Activated T-cell treated with anti-CD3 and anti-CD28 coated beads for 1 hour (primary cell): ENCODE measurements at places on chromosomes 6 and 20.

GRCh38 chr6:7684076-7684475 is 41.8 kb upstream of the BMP6 start:
- DNase-seq, result no peak

GRCh38 chr6:69106511-69106910 is 471.4 kb downstream of the ADGRB3 start:
- DNase-seq, result no peak

- peak; percentile 37 for DNase-seq
Measured at GRCh38 chr20:61719691-61720347, 345.9 kb downstream of the TAF4 start.

DNA sequence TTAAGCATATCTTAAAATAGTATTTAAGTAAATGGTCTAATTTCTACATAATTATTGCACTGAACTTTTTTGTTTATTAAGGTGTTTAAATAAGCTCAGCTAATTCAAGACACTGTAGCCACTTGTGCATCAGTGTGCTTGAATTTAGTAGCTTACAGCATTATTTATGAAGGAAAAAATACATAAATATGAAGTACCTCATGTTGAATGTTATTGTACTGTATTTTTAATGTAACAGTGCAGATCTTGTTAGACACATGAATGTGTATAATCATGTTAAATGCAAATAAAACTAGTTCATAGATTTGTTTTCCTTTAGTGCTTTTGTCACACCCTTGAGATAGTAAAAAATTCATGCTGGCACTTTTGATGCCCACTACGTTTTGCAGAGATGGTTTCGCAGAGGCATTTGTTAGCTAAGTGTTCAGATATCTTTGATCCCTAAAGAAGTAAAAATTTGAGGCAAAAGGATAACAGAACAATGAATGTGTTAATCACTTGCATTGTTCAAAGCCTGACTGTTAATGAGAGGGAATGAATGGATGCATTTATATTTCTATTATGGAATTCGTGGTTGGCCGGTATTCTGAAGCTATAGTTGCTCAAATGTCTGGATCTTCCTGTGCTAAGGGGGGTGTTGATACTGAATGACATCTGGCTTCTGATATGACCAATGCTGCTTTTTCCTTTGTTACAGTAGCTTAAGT is 8.8 kb downstream of the BTBD3 start:
- DNase-seq, result no peak

GRCh38 chr6:7959453-7959852 is 48.9 kb upstream of the TXNDC5 start:
- DNase-seq, result no peak

DNA sequence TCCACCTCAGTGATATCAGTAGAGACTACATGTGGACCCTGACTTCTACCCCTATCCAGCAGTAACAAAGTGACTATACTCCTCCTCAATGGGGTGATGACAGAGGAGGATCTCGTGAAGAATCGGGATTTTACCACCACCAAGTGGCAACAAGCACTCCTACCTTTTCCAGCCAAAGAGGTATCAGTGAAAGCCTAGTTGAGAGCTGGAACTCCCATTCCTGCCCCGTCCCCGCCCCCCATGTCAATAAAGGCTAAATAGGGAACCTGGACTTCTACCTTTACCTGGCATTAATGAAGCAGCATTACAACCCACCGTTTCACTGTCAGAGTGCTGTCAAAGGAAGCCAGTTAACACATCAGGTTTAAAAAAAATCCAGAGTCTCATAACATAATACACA is 45.3 kb downstream of the RNF24 start:
- no peak for DNase-seq

DNA sequence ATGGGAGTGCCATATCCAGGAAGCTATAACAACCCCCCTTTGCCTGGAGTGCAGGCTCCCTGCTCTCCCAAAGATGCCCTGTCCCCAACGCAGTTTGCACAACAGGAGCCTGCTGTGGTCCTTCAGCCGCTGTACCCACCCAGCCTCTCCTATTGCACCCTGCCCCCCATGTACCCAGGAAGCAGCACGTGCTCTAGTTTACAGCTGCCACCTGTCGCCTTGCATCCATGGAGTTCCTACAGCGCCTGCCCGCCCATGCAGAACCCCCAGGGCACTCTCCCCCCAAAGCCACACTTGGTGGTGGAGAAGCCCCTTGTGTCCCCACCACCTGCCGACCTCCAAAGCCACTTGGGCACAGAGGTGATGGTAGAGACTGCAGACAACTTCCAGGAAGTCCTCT is 56.7 kb upstream of the TMEM181 start:
- no peak for DNase-seq

- no peak for DNase-seq
Measured at GRCh38 chr20:59055302-59055701, 12.7 kb upstream of the PRELID3B start.

DNA sequence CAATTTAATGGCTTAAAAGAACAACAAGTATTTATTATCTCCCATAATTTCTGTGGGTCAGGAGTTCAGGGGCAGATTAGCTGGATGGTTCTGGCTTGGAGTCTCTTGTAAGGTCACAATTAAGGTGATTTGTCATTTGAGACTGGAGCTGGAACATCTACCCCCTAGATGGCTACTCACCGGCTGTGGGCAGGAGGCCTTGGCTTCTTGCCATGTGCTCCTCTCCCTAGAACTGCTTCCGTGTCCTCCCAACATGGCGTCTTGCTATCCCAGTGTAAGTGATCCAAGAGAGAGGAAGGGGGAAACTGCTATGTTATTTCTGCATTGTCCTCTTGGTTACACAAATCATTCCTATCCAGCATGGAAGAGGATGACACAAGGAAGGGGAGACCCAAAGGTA is 210.2 kb upstream of the ECI2 start:
- no peak for DNase-seq

DNA sequence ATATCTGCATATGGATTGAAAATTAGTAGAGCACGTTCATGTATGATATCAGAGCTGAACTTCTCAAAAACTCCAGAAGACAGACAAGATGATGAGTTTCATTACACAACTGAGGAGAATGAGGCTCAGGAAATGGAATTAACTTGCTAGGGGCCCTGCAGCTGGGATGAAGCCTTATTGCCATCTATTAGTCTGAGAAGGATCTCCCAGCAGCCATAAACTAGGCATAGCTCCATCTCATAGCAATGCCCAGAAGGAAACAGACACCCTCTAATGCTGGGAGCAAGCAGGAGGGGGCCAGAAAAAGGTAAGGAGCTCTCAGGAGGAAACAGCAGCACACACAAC is 18.0 kb downstream of the TFEB start:
- no peak for DNase-seq

GRCh38 chr20:50191544-50192363 is 1.1 kb downstream of the CEBPB start:
- peak; percentile 44 for DNase-seq

DNA sequence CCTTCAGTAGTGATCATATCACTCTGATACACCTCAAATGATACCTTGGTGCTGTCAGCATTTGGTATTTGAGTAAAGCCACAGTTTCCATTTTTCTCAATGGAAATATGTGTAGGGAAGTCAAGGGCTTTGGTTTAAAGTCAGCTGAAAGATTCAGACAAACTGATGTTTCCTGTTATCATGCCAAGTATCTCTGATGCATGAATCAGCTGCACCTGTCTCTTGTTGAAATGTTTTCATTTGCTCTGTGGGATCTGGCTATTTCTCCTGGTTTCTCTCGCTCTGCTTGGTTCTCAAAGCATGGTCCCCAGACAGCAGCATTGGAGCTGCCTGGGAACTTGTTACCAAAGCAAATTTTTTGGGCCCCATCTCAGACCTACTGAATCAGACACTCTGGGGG is 23.5 kb downstream of the ZFP64 start:
- DNase-seq, result no peak

DNA sequence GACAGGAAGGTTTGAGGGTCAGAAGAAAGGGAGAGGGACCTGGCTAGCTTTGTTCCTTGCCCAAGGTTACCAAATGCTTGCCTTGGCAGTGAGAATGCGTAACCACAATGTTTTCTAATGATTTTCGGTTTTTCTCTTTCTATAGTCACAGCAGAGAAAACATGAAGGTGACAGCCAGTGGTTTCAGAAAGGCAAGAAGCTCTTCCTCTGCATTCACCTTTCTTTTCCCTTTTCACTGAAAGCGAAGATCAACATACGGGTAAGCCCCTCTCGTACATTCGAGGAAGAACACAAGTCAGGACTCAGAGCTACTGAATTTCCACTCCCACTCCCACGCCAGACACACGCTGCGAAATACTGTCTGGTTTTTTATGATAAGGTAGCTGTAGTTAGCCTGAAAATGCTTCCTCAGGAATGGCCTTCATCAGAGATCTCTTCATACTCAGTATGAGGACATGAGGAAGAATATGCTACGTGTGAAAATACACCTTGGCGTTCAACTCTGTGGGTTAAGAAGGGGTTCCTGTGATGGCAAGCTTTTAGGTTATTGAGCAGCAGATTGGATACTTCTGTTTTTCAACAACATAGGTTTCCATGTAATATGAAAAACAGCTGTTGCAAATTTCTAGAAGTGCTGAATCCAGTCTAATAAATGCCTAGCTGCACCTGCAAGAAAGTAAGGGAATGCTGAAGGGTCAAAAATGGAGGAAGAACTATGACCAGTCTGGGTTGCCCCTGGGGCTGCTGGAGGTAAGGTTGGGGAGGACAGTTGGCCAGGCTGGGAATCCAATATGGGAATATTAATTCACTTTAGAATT is 7.4 kb upstream of the CD83 start:
- no peak for DNase-seq

- no peak for DNase-seq
Measured at GRCh38 chr6:129498950-129499842, 210.8 kb downstream of the ARHGAP18 start.

DNA sequence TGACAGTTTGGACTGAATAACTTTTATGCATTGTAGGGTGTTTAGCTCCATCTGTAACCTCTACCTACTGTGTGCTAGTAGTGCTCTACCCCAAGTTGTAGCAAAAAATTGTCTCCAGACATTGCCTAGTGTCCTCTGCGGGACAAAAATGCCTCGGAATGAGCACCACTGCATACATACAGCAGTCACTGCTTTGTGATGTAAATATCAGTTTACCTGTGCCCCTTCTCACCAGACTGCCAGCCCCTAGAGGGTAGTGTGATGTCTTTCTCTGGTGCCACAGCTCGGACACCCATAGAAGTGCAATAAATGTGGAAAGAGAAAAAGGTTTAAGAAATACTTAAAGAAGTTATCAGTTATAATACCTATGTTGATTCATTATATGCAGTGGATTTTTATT is 25.1 kb downstream of the TMEM200A start:
- DNase-seq, result no peak

DNA sequence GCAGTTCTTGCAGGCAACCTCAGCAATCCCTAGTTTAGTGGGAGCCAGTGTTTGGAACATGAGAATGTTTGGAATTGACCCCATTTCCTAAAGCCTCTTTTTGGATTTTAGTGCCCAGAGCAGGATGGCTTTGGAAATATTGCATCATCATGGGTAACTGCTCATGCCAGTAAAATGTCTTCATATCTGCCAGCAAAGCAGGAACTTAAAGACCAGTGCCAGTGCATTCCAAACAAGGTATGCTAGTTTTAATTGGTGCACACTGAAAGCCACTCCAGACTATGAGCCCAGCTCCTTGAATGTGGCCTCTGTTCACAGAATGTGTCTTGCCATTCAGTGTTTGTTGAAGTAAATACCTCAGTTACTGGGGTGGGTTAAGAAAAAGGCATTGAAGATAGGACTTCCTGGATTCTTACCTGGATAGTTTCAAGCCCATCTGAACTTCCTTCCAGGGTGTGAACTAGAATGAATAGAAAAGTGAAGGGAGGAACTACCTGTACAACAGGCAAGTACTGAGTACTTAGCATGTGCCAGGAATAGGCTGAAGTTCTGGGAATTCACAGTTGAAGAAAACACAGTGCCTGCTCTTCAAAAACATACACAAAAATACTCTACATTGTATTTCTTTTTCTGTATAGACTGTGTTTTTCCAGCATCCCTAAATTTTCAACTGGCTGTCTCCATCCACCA is 70.5 kb downstream of the COL19A1 start:
- DNase-seq, result no peak

DNA sequence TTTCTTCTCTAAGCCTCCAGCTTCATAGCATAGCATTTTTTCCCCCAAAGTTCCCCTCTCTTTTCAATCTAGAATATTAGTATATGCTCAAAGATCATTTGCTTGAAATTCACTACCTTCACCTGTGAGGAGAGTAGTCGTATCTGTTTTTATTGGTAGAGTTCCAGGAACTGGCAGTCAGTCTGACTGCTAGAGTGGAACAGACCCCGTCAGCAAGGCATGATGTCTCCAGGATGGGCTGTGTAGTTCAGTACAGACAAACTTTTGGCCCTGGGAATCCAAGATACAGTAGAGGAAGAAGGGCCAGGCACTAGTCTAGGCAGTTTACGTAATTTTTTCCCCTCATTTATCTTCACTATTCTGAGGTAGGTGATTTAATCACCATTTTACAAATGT is 29.1 kb downstream of the RALY start:
- DNase-seq, result no peak

DNA sequence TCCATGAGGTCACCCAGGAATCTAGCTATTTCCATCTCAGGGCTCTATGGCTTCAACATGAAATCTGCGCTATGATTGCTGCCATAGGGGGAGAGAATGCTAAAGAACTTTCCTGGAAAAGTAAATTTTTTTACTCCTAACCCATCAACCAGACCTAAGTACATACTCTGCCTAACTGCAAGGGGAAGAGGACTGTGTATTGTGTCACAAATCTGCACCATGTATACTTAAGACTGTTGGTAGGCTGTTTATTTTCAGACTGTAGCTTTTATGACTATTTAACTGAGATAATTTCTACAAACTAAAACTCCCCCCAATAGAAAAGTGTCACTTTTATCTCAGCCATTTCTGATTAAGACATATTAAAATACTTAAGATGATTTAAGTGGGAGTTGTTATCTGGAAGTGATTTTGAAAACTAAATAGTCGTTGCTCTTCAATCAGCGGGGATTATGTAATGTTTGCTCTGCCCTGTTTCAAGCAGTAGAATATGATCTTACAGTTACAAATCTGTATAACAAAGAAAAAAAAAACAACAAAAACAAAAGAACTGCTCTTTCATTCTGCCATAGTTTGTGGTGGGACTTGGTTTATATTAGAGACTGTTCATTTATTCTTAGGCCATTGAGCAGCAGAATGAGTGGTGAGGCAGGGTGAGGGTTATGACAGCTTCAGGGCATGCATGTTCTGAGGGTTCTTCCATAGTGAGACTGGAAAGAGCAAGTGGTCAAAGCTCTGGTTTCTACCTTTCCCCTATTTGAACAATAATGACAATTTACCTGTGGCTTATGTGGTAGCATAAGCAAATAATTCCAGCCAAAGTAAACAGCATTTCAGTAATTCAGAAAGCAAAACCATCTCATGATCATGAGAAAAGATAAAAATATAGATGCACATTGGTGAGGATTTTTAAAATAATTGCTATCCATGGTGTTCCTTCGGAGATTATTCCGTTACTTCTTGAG is 126.3 kb upstream of the CEP162 start:
- DNase-seq, result no peak
